GF-D8 (cell line): ENCODE measurements at places on chromosomes 2 and 18.

- DNase-seq, result no peak
Measured at GRCh38 chr2:65525616-65526231, 93.3 kb upstream of the SPRED2 start.

GRCh38 chr2:224584785-224585210, 365 bp downstream of the CUL3 start:
- no peak for DNase-seq

- no peak for DNase-seq
Measured at GRCh38 chr2:119518401-119519056, 5.8 kb downstream of the SCTR start.

GRCh38 chr2:231671270-231672050, 36.9 kb upstream of the PTMA start:
- peak; percentile 63 for DNase-seq

DNA sequence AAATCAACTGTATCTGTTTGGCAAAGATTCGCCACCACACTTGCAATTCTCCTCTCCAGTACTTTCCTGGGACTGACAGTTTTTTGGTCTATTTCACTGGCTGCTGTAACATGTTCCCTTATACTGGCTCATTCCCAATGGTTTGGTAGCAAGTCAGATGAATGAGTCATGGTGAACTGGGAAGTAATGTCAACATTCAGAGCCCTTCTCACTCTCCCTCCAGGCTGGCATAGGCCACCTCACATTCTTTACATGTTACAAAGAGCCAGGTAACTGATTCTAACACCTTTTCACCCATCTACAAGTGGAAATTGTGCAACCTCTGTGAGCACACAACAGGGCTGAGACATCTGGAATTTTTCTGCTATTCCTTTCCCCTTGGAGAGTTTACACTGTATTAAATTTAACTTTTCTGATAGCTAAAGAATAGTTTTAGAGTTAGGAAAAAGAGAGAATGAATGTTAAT, 111.3 kb upstream of the TLK1 start:
- no peak for DNase-seq

DNA sequence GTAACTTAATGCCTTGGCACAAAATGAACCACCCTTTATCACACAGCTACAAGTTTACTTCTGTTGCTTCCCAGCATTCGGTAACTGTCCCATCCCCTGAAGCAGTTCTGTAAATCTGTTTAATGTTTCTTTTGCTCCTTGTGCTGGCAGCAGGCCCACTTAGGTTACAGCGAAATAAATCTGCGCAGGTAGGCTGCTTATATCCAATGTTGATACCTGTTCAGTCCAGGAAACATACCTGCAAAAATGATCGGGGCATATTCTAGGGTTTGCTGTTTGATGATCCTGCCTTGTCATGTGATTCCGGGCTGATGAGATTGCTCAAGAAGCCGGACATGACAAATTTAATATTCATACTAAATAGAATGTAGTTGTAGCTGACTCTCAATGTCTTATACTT, 23.3 kb downstream of the PELI1 start:
- no peak for DNase-seq

GRCh38 chr2:84302513-84303412, 156.3 kb downstream of the SUCLG1 start:
- DNase-seq, result peak; percentile 14

- no peak for DNase-seq
Measured at GRCh38 chr2:104826016-104826415, 27.9 kb upstream of the POU3F3 start.

GRCh38 chr2:207149249-207150213, 16.2 kb downstream of the KLF7 start:
- DNase-seq, result no peak

DNA sequence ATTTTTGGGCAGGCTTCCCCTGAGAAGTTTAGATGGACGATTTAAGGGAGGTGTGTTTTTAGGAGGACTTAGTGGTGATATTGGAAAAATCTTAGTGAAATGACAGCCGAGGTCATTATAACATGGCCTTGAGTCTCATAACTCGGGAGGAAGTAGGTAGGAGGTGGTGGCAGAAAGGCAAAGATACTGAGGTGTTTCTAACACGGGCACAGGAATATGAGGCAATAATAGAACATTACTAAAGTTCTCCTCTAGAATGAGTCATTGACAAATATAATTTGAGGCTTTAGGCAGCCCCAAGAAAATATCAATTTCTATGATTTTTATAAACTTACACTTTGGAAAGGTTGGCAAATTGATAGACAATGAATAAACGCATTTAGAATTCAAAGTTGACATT, 146.1 kb upstream of the ZEB2 start:
- DNase-seq, result no peak

DNA sequence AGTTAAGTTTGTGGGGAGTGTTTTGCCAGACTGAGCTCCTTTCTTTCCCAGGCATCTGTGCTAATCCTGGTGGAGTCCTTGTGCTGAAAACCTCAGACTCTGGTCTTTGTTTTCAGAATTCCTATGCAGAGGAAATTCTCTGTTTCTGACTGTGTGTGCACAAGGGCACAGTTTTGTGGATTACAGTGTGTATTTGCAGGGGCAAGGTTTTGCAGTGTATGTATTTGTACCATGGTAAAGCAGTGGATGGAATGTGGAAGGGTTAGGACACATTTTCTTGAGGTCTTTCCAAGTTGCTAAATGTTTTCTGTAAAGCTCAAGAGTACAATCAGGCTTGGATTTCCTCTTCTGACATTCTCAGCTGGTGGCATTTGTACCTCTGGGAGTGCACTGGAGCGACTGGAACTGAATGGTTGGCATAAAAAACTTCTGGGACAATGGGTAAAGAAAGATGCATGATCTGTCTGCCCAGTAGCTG, 139.5 kb upstream of the RND3 start:
- DNase-seq, result no peak

DNA sequence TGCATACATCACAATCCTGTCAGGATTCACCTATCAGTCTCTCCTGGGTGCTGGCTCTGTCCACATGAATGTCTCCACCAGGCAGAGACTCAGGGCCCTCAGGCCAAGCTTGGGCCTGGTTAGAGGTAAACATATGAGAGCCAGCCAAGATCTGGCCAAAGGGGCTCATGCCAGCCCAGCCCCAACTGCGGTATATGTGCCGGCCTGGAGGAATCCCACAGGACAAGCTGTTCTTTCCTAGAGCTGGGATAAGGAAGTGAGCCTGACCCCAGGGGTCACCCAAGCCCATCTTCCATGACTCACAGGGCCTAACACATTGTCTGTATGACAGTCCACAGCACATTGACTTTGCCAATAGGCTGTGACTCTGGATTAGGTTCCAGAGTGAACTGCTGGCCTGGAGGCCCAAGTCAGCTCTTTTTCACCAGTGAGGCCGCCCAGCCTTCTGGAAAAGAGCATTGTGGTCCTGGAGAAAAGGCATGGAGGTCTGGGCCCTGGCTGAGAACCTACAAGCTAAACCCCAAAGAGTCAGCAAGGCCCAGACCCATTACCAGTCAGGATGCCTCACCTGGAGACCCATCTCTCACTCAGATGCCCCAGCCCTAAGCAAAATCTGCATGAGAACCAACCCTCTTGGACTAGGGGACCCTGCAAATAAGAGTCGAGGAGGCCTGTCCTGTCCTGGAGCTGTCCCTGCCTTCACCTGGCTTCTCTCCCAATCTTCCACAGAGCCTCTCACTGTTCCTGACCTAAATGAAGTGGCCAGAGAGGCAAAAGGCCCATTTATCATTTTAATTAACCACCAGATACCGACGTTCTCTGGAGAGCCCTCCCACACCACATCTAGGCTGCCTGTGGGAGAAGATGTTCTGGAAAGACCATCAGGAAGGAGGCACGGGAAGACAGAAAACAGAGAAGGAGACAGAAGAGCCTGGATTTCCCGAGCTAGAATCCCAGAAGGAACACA, 120.9 kb upstream of the PKDCC start:
- DNase-seq, result no peak

DNA sequence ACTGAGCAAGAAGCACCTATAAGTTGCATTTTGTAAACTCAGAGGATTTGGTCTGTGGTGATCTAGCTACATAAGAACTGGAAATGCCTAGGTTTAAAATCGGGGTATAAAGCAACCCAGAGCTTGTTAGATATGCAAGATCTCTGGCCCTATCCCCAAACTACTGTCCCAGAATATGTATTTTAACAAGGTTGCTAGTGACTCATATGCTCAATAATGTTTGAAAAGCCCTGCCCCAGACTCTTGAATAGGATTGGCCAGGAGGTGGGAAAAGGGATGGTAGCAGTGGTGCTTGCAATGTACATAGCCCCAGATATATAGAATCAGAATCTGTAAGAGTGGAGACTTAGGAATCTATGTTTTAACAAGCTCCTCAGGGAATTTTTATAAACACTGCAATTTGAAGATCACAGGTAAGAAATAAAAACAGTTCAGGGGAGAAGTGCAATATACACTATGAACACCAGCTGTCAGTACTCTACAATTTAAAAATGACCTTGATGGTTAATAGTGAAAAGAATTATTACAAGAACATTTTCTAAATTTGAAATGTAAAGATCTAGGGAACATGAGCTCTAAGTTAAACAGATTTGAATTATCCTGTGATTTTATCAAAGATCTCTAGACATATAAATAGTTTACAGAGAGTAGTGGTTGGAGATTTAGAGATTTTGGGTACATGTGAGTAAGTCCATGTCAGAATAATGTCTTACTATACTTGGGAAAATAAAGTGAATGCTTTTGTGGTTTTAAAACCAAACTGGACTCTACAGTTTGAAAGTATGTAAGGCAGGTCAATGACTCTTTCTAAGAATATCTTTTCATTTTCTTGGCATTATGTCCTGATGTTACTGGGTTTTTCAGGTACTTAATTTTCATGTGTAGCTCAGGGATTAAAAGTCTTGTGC, 7.7 kb upstream of the MMADHC start:
- no peak for DNase-seq

- no peak for DNase-seq
Measured at GRCh38 chr2:218260742-218261422, at the start of gene GPBAR1. Gene GPBAR1 (plus strand): TSS chr2:218261015. CDS start chr2:218262725, 1,710 bp downstream.

GRCh38 chr18:74268175-74268574, 23.6 kb downstream of the CYB5A start:
- no peak for DNase-seq

DNA sequence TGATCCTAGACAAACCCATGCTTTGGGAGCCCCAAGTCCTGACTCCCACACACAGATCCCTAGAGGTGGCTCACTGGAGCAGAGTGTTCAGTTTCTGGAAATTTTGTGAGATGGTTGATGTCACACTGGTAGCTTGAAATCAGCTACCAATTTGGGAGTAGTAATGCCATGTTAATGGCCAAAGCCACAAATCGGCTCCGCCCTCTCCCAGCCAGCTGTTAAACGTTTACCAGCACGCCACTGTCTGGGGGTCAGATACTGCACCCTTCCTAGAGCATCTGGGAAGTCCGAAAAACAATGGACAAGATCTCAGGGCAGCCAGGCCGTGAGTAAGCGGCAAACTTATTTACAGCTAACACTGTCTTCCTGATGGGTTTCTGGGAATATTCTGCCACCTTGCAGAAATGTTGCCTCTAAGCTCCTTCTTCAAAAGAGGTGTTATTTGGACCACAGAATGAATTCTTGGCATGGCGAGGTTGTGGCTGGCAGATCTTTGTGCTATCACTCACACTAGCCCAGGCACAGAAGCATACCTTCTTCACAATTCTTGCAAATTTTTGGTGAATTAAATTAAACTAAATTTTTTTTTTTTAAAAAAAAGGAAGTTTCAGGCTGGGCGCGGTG, 60.2 kb upstream of the FZD7 start:
- no peak for DNase-seq

- DNase-seq, result no peak
Measured at GRCh38 chr2:199692489-199692888, 158.5 kb downstream of the FTCDNL1 start.

DNA sequence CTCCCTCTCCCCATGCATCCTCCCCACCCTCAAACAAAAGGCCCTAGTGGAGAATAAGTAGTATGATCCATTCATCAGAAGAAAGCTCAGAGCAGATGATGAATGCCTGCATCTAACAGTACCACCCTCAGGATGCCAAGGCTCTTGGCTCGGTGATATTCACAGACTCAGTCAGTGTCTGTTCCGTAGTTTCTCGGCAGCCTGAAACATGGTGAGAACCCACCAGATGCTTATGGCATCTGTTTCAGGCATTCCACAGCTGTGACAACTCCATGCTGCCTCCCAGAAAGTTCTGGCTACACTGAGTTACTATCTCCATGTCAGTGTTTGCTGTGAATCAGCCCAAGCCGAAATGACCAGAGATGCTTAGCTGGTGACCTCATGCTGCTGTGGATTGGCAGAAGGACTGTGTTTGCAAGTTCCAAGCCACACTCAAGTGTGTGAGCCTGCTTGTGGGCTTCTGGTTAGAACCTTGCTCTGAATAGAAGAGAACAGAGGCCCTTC, 83.9 kb downstream of the WDSUB1 start:
- DNase-seq, result no peak

DNA sequence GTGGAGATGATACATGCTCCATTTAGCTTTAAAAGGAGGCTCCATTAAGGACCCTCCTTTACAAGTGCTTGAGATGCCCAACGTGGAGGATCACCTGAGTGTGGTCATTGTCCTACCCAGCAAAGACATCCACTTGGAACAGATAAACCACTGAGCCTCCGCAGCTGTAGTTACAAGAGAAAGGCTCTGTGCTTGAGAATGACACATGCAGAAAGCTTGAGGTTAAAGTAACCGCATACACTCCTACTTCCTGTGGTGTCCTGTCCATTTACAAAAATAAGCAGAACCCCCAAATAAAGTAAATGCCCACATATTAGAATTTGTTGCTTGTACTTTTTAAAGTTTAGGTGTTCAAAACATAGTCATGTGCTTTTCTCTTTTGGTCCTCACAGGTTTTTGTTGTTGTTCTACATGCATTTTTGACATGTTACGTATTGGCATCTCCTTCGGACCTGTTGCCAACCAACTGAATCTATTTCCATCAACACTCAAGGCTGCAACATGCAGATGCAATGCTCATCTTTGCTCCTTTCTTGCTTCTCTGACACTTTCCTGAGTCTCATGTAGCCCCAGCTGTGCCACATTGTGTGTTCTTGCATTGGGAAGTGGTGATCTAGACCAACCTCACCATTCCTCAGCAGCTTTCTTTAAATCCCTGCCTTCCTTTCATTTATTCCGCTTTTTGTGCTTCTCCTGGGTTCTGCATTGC, 56.0 kb downstream of the SERPINB7 start:
- DNase-seq, result peak; percentile 29

- peak; percentile 74 for DNase-seq
Measured at GRCh38 chr18:12880541-12880910, 3.5 kb downstream of the PTPN2 start.

GRCh38 chr2:119249311-119249710, 25.7 kb downstream of the STEAP3 start:
- no peak for DNase-seq
